H1 (cell line): ENCODE measurements at places on chromosomes 2 and 18.
A peak's percentile ranks its signal among the peaks of the same experiment; 100 is the strongest.

GRCh38 chr2:144128130-144128746, 391.7 kb downstream of the ZEB2 start:
- no peak for DNase-seq

DNA sequence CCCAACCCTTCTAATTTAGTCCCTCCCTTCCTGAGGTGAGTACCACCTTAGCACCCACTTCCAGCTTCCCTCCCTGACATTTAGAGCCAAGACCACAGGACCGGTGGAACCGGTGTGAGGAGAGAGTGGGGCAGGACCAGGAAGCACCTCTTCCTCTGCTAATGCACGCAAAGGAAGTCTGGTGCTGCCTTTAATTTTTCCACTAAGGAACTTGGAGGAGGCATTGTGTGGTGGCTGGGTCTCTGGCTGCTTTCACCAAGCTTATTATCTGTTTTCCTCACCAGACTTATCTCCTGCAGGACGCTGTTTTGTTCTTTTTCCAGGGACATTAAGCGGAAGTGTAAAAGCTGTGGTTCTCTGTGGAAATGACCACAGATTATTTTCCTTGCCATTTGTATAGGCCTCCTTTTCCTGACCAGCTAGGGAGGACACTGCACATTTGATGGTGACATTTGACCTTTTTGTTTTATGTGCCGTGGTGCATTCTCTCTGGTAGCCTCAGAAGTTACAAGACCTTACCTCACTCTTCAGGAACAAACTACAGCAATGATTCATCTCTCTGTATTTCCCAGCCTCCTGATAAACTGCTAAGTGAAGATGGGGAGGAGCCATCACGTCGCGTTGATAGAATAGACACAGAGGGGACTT, 39.8 kb upstream of the SPTBN1 start:
- DNase-seq: no peak

DNA sequence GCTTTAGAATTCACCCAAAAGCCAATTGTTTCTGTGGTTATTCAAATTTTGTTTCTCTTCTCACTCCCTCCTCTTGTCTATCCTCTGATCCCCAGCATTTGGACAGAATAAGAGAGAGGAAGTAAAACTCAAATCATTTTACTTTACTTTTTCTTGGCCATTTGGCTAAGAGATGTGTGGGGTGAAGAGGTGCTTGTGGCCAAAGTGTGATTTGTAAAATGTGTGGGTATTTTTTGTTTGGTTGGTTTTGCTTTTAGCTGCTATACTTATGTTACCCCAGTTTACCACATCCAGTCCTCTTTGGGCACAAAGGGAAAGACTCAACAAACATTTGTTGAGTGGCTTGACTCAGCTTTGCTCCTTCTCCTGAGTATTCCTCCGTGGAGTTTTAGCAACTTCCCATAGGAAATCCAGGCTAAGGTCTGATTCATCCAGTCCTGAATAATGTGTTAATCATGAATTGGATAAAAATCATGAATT, 109.1 kb upstream of the CYP1B1 start:
- no peak for DNase-seq

- DNase-seq: no peak
Measured at GRCh38 chr2:239895669-239896068, 129.5 kb downstream of the NDUFA10 start.

DNA sequence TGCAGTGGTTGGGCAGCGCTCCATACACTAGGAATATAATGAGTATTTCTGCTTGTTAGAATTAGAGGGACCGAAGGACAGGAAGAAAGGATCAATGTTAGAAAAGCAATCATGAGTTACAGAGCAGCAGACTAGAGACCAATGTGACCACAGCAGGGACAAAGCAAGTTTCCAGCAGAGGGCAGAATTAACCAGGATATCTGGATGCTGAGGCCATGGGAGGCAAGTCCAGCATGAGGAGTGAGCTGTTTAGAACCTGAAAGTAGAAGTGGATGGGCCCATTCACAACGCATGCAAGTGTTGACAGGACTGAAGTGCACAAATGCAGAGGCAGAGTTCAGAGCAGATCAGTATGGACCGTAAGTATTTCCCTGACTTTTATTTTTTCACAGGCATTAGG, 910.4 kb upstream of the GYPC start:
- peak; percentile 60 for DNase-seq

GRCh38 chr2:75595541-75596395, 35.0 kb upstream of the EVA1A start:
- no peak for DNase-seq

DNA sequence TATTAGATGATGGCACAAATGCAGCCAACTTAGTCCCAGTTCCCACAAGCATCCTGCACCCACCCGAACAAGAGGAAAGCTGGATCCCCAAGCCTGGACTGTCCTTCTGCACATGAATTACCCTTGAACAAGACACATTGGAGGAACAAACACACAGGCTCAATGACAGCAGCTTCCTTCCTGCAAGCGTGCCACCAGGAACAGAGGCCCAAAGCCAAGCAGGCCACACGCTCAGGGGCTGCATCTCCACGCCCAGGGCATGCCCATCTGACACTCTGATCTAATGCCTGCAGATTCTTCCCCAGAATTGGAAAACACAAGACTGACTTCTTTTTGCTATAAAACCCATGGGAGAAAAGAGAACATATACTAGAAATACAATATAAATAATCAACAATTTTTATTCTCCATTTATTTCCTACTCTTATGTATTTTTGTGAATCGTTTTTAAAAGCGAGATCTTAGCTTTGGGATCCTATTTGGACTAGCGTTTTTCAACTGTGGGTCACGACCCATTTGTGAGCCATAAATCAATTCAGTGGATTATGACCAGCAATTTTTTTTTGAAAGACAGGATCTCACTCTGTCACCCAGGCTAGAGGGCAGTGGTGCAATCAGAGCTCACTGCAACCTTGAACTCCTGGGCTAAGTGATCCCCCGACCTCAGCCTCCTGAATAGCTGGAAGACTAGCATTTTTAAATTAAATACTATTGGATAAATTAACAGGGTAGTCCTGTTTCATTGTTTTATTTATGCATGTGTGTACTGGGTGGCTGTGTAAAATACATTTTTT, 34.4 kb downstream of the PSTPIP2 start:
- no peak for DNase-seq

GRCh38 chr2:118380915-118381653, 292.8 kb downstream of the INSIG2 start:
- no peak for DNase-seq

GRCh38 chr2:16000642-16001041, 60.3 kb downstream of the MYCN start:
- no peak for DNase-seq

- no peak for DNase-seq
Measured at GRCh38 chr2:110853516-110853915, 121.1 kb downstream of the ACOXL start.

- no peak for DNase-seq
Measured at GRCh38 chr2:33131111-33131510, 184.4 kb downstream of the LTBP1 start.

- no peak for DNase-seq
Measured at GRCh38 chr18:26403491-26403890, 144.9 kb downstream of the KCTD1 start.

GRCh38 chr2:130755256-130756052, at the start of gene AMER3:
AMER3 (plus strand) TSS chr2:130755540; CDS start chr2:130762073, 6,533 bp downstream.
- DNase-seq: peak; percentile 29

- no peak for DNase-seq
Measured at GRCh38 chr18:50439460-50440015, 64.7 kb downstream of the SKA1 start.

- peak; percentile 86 for DNase-seq
Measured at GRCh38 chr2:31138037-31138962, at the start of gene GALNT14. GALNT14 (minus strand) TSS chr2:31138440; CDS start chr2:31138086, 354 bp downstream.

DNA sequence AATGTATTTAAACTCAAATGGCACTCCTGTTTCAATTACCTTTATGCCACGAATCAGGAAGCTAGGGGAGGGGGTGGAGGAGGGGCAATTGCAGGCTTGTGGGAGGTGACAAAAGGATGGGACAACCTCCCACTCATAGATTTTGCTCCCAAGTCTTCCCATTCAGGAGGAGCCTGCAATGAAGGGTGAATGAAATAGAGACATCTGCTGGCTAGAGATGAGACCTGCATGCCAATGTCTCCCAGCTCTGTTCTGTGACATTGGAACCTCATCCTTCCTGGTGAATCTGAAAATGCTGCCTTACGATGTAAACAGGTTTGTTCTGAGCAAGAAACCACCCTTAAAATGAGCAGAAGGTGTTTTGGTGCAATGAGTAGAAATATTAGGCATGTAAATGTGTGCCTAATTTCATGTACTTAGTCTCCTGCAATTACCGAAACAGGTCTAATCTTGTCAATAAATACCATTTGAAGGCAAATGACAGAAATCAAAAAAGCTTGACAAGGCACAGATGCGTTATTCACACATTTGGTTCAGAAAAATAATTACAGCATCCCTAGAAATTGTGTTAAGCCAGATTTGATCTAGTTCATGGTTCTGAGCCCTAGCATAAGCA, 2.7 kb upstream of the PID1 start:
- peak; percentile 73 for DNase-seq

GRCh38 chr2:108942888-108943287, 46.1 kb downstream of the EDAR start:
- DNase-seq: no peak

GRCh38 chr18:44802508-44802907, 121.8 kb downstream of the SETBP1 start:
- no peak for DNase-seq

GRCh38 chr18:53944721-53945120, 279.7 kb downstream of the MBD2 start:
- DNase-seq: peak; percentile 63

GRCh38 chr2:1854729-1855547, 110.6 kb upstream of the PXDN start:
- DNase-seq: peak; percentile 34

- no peak for DNase-seq
Measured at GRCh38 chr2:106991866-106992265, 105.9 kb upstream of the ST6GAL2 start.

GRCh38 chr2:37168217-37168981, 11.6 kb upstream of the EIF2AK2 start:
- DNase-seq: peak; percentile 64

DNA sequence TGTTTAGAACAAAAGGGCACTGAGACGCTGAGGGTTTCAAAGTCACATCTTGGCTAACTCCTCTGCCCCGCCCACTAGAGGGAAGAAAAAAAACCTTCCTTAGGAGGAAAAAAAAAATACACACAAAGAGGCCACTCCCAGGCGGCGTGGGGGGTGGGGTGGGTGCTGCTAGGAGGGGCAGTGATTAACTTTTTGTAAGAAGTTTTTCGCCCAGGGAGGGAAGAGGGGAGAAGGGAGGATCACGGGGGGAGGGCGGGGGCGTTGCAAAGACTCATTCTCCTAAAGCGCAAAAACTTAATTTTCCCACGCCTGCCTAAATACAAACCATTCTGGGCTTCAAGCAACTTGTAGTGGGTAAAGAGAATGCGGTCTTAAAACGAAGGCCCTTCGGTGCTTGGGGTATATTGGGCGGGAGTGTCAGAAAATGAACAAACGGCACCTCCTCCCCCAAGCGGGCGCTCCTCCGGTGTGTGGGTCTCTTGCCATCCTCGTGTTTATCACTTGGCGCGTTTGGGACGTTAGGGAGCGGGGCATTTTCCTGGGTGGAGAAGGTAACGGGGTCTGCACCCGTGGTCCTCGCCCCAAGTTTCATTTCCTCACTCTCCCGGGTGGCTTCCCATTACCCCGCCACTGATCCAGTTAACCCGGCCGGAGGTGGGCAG, 1.7 kb downstream of the CXCR4 start:
- no peak for DNase-seq

DNA sequence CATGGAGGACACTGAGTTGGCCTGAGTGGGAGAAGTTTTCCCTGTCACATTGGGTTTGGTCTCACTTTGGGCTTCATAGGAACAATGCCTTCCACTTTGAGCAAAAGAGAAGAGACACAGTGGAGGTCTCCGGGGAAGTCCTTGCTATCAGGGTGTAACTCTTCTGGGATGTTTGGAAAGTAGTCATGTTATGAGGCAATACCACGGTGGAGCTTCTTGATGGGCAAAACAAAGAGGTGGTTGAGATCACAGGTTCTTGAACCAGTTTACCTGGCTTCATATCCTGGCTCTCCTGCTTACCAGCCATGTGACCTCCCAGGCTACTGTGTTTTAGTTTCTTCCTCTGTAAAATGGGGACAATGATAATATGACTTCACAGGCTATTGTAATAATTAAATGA, 478.6 kb downstream of the SLC4A3 start:
- no peak for DNase-seq

GRCh38 chr2:186032102-186032738, 293.6 kb downstream of the FSIP2 start:
- no peak for DNase-seq

- DNase-seq: no peak
Measured at GRCh38 chr2:144490017-144490416, 29.9 kb downstream of the ZEB2 start.

DNA sequence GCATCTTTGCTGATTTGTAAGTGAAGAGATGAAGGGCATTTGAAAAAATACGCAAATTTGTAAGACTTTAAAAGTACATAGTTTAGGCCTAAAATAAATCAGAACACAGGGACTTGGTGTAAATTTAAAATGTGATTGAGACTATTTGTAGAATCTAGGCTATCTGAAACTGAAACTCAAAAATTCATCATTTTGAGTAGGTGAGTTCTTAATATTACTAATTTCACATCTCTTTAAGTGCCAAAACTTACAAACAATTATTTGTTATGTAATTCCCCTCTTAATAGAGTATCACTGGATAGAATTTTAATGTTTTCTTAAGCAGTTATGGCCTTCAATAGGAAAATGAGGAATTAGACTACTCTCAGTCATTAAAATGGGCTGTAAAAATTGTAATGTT, 14.0 kb upstream of the HRH4 start:
- no peak for DNase-seq

GRCh38 chr18:2805970-2806943, 40.5 kb upstream of the EMILIN2 start:
- no peak for DNase-seq

GRCh38 chr2:7437716-7438632, 520.8 kb downstream of the RNF144A start:
- no peak for DNase-seq

- no peak for DNase-seq
Measured at GRCh38 chr18:36661999-36662398, 166.8 kb downstream of the TPGS2 start.

DNA sequence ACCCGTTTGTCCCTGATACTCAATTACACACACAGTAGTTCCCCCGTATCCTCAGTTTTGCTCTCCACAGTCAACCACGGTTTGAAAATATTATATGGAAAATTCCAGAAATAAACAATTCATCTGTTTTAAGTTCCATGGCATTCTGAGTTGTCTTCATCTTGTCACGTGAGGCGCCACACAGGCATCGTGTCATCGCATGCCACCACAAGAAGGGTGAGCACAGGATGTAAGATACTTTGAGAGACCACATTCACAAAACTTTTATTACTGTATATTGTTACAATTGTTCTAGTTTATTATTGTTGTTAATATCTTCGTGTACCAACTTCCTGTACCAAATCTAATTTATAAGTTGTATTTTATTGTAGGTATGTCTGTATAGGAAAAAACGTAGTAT, 17.7 kb downstream of the ADNP2 start:
- DNase-seq: no peak

DNA sequence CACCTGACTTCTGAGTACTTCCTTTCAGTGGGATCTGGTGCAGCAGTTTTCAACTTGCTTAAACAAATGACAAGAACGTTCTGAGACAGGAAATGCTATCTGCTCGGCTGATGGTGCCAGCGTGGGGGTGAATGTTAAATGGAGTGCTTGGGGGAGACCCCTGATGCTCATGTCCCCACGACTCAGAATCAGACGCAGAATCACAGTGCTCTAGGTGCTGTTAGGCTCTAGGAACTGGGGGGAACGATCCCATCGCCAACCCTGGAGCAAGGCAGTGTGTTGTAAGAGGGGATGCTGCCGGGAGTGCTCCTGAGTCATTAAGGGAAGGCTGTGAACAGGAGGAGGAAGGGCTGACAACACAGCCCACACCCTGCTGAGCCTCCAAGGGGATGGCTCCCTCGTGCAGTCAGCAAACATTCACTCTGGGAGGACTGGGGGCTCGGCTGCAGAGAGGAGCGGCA, 34.1 kb upstream of the KCNF1 start:
- DNase-seq: no peak
